ENCODE measurements at places on chromosomes 7 and 10.

DNA sequence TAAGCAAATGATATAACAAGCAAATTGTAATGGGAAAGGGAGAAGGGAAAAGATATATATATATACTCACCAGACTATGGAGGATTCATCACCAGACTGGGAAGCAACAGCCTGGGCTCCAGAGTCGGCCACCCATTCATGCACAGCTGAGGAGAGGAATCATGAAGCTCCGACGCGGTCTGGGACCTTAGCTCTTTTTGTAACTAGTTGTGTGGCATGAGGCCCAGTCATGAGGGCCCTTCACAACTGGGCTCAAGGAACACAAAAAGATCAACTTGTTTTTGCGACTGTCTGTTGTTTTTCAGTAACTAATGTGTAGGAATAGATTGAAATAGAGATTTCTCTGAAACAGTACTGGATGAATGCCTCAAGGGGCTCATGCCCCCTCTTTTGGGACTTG lies 911.2 kb downstream of the TYW1 start:
- DNase-seq, result no peak

DNA sequence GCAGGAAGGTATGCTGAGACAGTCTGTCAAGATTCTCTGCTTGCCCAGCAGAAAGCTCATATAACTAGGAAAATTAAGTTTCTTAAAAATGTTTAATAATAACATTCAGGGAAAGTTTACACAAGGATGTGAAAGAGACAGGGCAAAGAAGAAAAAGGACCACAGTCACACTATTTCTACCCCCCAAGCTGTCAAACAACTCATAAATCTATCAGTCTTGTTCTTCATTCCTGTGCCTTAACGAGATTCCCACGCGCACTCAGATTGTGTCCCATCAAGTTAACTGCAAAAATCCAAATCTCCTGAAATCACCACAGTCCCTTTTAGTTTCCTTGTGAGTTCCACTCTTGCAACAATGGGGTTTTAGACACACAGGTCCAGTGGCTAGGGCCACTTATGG lies 14.9 kb downstream of the CUL2 start:
- DNase-seq, result no peak

GRCh38 chr7:43824963-43825362 lies 44.4 kb downstream of the MRPS24 start:
- DNase-seq, result no peak

- DNase-seq, result peak; percentile 18
Observed at GRCh38 chr7:145909991-145910513, 206.5 kb upstream of the CNTNAP2 start.

- no peak for DNase-seq
Observed at GRCh38 chr7:134443396-134444070, 15.4 kb downstream of the AKR1B1 start.

All from muscle of leg (tissue), 16 donors.